ENCODE measurements at places on chromosomes 5 and 9. TPM values are rescaled to one million over a fixed set of nuclear protein-coding genes. Genes with fewer than 3 reads are reported as not detected.

DNA sequence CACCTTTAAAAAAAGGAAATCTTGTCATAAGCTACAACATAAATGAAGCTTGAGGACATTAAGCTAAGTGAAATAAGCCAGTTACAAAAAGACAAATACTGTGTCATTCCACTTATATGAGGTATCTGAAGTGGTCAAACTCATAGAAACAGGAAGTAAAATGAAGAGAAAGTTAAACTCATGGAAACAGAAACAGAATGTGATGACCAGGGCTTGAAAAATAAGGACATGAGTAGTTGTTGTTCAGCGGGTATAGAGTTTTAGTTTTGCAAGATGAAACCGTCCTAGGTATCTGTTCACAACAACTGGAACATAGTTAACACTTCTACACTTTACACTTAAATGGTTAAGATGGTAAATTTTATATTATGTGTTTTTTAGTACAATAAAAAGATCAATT, 47.8 kb upstream of the SLC1A3 start:
- DNase-seq, result no peak

GRCh38 chr5:79560771-79561524, 47.0 kb upstream of the HOMER1 start:
- no peak for DNase-seq

GRCh38 chr5:68396722-68397121, 181.2 kb downstream of the PIK3R1 start:
- no peak for DNase-seq

DNA sequence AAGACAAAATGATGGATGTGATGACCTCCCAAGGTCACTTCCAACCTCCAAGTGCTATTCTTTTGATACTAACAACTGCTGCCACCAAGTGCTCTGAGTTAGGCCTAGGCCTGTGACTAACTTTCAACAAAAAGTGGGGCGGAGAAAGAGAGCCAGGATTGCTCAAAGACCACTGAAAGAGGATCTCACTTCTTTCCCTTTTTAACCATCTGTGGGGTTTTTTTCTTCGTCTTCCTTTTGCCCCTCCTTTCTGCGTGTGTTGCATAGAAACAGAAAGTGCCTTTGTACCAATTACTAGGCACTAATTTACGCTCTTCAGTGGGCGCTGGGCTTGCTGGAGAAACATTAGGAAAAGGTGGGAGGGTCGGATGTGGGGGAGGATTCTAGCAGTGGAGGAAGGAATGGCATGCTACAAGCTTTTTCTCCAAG, 8.0 kb downstream of the KLF9 start:
- no peak for DNase-seq

The GPX3 gene
- 139 TPM for polyA plus RNA-seq

- no peak for DNase-seq
These were observed 66.7 kb downstream of the PCDH1 start for GRCh38 chr5:141811287-141812155.

The CCL21 gene
- polyA plus RNA-seq, result not detected

The BARHL1 gene
- not detected for polyA plus RNA-seq

DNA sequence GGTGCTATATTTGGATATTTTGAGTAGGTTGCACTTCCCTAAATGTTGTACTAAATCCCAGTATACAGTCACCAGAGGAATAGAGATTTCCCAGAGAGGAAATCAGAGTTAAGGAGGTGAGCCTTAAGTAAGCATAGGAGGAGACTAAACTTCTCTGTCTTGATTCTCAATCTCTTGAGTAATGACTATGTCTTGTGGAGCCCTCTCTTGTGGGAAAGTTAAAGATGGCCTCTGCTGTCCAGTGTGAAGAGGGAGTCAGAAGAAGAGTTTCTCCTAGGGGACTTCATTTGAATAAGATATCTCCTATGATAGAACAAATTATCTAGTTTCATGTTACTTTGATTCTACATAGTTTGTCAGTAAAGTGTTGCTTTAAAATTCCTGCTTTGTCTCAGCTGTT, 502.5 kb downstream of the PDE4D start:
- no peak for DNase-seq

- DNase-seq, result no peak
These were observed 18.8 kb downstream of the COL5A1 start for GRCh38 chr9:134660407-134660806.

The WDR38 gene
- not detected for polyA plus RNA-seq

DNA sequence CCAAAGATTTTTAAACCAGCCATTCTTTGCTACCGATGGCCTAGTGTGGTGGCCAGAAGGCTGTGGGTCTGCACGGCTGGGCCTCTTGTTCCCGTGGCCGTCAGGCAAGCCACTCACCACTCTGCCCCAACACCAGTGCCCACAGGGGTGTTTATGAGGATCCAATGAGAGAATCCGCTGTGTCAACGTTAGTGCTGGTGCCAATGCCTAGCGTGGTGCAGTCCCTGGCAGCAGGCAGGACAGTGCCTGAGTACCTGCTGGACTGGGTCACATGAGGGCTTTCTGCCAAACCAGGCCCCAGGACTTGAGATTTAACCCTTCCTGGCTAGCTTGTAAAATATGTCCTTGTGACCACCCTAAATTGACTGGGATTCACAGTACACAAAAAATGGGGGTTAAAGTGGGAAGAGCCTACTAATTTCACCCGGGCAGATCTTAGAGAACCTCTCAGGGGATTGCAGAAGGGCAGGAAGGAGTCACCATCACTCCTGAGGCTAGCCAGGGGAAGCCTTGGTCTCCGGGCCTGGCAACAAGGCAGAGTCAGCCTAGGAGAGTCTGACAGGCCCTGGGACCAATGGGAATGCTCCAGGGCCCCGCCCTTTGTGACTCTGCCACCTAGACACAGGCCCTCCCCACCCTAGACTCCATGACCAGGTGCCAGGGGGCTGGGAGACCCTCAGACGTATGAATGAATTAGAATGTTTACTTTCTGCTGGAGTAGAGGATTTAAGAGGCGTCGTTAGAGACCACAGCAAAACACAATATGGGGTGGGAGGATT, 63.2 kb upstream of the FSTL4 start:
- DNase-seq, result no peak

The FIBCD1 gene
- 0.79 TPM for polyA plus RNA-seq

DNA sequence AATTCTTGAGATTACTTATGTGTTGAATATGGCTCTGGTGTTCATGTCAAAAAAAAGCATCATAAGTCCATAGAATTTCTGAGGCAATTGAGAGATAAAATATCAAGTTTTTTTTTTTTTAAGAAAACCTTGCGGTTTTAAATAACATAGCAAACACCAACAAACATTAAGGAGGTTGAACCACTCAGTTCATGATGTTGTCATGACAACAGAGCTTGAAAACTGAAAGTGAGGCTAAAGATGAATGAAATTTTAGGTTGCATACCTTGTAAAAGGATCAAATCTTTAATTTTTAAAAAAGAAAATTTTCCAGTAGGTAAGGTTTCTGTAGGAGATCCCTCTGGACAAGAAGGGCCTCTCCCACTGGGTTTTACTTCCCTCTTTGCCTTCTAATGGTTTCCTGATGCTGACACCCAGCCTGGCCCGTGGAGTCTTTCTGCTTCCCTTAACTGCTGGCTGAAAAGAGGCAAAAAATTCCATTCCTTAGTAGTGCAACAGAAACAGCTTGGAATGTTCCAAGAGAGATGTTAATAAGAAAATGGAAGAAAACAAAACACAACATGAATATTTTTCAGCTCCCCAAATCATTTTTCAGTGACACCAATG, 60.0 kb upstream of the FER start:
- DNase-seq, result no peak

- no peak for DNase-seq
These were observed 4.5 kb downstream of the DBN1 start for GRCh38 chr5:177468685-177469628.

- no peak for DNase-seq
These were observed 461.1 kb upstream of the CYLC2 start for GRCh38 chr9:102534031-102534430.

- no peak for DNase-seq
These were observed 51.5 kb downstream of the KLF9 start for GRCh38 chr9:70362952-70363351.

The PCDHGB4 gene
- 1.6 TPM for polyA plus RNA-seq

GRCh38 chr9:127541176-127541575, 70.9 kb upstream of the STXBP1 start:
- no peak for DNase-seq

The EQTN gene
- polyA plus RNA-seq, result 0.21 TPM

DNA sequence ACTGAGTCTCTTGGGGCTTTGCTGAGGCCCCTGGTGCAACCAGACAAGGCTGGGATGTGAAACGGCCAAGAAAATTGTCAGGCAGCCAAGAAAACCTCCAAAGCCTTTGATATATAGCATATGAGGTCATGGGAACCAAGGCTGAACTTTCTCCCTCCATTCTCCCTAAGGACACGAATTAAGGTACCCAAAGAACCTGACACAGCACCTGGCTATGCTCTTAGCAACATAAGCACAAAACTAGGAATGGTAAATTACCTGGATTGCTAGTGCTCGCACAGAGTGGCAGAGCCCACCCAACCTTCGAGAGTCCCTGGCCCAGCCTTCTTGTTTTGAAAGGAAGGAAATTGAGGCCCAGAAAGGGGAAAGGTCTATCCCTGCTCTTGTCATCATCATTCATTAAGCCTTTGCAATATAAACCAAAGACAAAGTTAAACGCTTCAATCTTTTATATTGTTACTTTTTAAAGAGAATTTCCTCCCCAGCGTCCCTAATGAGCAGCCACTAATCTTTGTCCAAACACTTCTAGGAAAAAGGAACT, 220.0 kb upstream of the NR4A3 start:
- DNase-seq, result no peak

GRCh38 chr9:121048175-121048574, 1.9 kb downstream of the C5 start:
- DNase-seq, result no peak

GRCh38 chr5:174775081-174775480, 50.7 kb downstream of the MSX2 start:
- DNase-seq, result no peak

DNA sequence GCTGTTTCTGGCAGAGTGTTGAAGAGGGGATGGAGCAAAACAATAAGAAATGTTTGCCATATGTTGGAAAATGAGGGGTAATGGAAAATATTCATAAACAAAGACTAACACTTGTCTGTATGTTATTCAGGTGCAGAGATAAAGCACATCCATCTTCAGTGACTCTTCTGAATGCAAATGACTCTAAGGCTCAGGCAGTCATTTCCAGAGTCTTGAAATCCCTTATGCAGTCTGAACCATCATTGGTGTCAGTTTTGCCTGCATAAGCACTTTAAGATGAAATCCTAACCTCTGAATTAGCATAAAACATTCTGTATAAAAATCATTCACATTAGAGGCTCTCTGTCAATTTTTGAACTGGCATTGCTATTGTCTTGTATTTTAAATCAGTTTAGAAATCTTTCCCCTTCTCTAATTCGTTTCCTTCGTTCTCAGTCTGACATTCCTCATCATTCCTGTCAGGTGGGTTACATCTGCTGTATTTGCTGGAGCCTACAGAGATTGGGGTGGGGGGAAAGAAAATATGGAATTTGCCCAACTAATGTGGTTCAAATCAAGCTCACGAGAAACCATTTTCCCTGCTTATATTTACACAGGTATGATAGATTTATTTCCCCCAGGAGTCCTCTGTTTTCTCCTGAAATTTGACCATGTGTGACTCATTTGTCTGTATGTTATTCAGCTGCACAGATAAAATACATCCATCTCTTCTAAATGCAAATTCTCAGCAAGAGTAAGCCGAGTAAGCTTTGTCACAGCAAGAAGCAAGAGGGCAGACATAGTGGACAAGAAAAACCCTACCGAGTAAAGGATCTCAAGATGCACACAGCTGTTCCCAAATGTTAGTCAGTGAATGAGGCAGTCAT, 31.6 kb downstream of the ENC1 start:
- no peak for DNase-seq

- DNase-seq, result no peak
These were observed 105.0 kb downstream of the PLPP1 start for GRCh38 chr5:55429613-55430253.

The ANKH gene
- 12.9 TPM for polyA plus RNA-seq

DNA sequence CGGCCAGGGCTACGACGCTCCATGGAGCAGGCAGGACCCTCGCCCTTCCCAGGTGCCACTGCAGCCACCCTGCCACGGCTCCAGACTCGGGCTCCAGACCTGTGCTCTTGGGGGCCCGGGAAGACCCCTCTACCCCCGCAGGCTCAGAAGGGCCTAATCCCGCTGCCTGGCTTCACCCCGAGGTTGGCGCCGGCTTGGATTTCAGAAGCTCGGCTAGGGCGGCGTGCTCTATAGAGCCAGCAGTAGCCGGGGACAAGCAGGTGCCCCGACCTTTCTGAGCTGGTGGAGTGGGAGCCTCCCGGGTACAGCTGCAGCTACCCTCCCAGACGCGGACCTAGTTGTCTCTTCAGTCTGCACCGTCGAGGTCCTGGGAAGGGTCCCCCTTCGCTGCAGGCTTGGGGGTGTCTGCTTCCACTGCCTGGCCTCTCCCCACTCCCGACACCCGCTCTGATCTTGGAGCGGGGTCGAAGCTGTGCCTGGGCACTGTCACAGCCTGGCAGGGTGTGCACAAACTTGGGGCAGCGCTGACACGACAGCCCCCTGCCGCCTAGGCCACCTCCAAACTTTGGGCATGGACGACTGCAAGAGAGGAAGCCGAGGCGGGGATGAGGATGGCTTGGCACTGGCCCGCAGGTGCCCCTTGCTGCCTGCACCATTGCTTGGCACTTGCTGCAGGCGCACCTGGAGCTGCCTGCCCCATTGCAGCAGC, 1366.1 kb upstream of the CDH9 start:
- DNase-seq, result no peak

GRCh38 chr5:152869971-152870370, 464.9 kb upstream of the NMUR2 start:
- DNase-seq, result no peak

GRCh38 chr9:89522959-89523285, 25.0 kb upstream of the SEMA4D start:
- no peak for DNase-seq

DNA sequence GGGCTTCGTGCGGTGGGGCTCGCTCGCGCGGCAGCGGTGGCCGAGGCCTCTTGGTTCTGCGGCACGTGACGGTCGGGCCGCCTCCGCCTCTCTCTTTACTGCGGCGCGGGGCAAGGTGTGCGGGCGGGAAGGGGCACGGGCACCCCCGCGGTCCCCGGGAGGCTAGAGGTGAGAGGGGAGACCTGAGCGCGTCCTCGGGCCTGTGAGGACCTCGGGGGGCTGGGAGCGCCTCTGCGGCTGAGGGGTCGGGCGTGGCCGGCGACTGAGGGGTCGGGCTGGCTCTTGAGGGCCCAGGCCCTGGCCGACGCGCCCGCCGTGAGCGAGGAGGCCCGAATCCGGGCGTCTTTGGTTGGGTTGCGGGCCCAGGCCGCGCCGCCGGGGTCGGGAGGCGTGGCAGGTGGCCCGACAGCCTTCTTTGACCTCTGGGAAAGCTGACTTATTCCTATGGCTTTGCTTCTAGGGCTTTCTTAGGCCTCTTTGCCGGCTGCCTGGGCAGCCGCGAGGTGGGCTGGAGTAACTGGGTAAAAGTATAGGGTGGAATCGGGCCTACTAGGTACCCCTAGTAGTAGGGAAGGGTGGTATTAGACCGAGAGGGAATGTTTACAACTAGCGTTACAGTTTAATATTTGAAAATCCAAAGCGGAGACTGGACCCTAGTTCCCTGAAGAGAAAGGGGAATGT, at the start of gene CANX:
TSS of gene CANX (plus strand) at position 33 of the 681 bp plus-strand sequence. CDS start 6,715 bp downstream, outside the sequence.
- no peak for DNase-seq

DNA sequence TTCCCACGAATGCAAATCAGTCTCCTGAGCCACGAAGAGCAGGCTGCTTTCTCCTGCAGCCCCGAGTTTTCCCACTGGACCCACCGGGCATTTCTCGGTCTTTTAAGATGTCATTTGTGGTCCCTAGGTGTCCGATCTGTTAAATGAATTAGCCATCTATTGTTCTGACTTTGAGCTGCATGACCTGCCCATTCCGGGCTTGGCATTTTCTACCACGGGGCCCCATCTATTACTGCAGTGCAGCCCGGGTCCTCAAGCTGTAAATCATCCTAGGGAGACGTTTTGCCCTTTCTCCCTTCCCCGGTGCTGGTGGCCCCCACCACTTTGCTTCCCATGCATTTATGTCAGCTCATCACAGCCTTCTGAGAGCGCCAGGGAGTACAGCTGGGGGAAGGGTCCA, 405.4 kb downstream of the IRX1 start:
- DNase-seq, result no peak

All from keratinocyte (primary cell).